ENCODE measurements at places on chromosomes 7 and 10.

GRCh38 chr10:131172433-131172832, 139.1 kb downstream of the TCERG1L start:
- DNase-seq = no peak

- DNase-seq = no peak
These were observed 304.2 kb downstream of the ELMO1 start for GRCh38 chr7:37144423-37144822.

DNA sequence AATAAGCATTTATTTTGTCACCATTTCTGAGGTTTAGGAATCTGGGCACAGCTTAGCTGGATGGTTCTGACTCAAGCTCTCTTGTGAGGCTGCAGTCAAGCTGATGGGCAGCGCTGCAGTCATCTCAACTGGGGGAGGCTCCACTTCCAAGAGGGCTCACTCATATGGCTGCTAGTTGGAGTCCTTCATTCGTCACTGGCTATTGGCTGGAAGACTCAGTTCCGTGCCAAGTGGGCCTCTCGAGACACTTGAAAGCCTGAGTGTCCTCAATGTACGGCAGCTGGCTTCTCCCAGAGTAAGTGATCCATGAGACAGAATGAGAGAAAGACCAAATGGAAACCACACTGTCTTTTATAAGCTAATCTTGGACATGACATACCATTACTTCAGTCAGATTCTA, 21.6 kb upstream of the COL13A1 start:
- no peak for DNase-seq

GRCh38 chr7:70093205-70093904, 495.1 kb downstream of the AUTS2 start:
- no peak for DNase-seq

GRCh38 chr10:97169911-97170693, 15.7 kb downstream of the SLIT1 start:
- no peak for DNase-seq

DNA sequence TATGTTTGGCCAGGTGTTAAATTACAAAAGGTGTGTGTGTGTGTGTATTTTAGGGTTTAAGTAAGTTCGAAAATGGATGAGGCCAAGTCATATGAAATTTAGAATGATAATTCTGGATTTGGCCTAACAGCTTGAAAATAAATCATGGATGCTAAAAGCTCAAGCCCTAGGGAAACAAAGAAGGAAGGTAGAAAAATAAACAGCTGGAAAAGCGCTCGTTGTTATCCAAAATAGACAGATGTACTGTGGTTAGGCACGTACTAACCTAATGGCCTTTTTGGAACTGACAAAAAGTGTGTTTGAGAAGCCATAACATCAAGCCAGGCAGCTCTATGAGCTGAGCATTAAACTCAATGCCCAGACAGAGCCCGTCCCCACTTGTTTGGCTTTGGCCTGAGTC, 17.5 kb upstream of the PALS2 start:
- no peak for DNase-seq

GRCh38 chr10:52674474-52674873, 98.1 kb downstream of the MBL2 start:
- no peak for DNase-seq

DNA sequence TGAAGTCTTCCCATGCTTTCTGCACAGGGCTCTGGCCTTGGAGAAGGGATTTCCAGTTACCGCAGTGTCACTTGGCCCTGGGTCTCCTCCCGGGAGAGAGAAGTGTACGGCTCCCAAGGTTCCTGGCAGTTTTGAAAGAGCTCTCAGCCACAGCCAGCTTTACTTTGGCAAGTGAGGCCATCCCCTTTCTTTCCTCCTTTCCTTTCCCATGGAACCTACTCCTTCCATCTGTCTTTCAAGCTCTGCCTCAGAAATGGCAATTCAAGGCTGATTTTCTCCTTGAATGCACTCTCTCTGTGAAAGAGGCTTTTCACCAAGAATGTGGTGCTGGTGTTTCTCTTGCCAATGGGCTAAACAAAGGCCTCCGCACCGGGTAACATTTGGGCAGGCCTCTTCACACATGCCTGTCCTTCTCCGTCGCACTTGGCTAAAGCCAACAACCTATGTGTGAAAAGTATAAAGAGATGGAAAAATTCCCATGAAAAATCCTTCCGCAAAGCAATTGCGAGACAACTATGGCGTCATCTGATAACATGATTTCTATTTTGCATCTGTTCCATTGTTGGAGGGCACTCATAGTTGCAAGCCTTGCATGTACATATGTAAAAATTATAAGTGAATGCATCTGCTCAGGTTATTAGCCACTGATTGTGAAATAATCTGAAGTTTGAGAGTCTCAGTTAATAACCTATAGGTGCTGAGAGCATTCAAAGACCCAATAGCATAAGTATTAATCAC, 125.4 kb downstream of the PFKFB3 start:
- no peak for DNase-seq
